ENCODE measurements at places on chromosomes 1 and 21. TPM values are rescaled to one million over a fixed set of nuclear protein-coding genes. Genes with fewer than 3 reads are reported as not detected.

DNA sequence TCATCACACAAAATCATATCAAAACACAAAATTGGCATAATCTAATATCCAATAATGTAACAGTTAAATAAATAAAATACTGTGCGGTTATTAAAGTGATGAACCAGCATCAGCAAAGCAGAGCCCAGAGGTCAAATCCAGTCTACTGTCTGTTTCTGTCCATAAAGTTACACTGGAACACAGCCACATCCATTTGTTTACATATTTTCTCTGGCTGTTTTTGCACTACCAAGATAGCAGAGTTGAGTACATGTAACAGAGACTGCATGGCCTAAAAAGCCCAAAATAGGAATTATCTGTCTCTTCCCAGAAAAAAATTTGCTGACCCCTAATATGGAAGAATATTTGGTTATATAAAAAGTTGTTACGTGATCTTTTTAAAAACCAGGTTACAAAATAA, 242.2 kb upstream of the DMRTA2 start:
- H3K4me3 ChIP-seq = no peak overlapping the region
- no peaks in the 10 kb centered on the region for H3K36me3 ChIP-seq
- peaks cover 12% of the 10 kb centered on the region for H3K4me1 ChIP-seq
- no peaks in the 10 kb centered on the region for H3K27me3 ChIP-seq
- peak; percentile 8 for DNase-seq

- no peaks in the 10 kb centered on the region for H3K27me3 ChIP-seq
- peak overlapping the region; percentile 88 for H3K27ac ChIP-seq
- no peaks in the 10 kb centered on the region for H3K36me3 ChIP-seq
- H3K4me3 ChIP-seq = peak overlapping the region; percentile 66
- H3K4me1 ChIP-seq = peaks cover 41% of the 10 kb centered on the region
- no peak for DNase-seq
These were observed 115.0 kb downstream of the RERE start for GRCh38 chr1:8702472-8702849.

SFN gene
- polyA plus RNA-seq = 7.3 TPM

- no peak for DNase-seq
- H3K4me1 ChIP-seq = no peaks in the 10 kb centered on the region
- no peak overlapping the region for H3K4me3 ChIP-seq
- H3K27me3 ChIP-seq = no peaks in the 10 kb centered on the region
- H3K27ac ChIP-seq = no peak overlapping the region
- no peaks in the 10 kb centered on the region for H3K36me3 ChIP-seq
These were observed 310.2 kb downstream of the FAM72C start for GRCh38 chr1:143661418-143662101.

DNA sequence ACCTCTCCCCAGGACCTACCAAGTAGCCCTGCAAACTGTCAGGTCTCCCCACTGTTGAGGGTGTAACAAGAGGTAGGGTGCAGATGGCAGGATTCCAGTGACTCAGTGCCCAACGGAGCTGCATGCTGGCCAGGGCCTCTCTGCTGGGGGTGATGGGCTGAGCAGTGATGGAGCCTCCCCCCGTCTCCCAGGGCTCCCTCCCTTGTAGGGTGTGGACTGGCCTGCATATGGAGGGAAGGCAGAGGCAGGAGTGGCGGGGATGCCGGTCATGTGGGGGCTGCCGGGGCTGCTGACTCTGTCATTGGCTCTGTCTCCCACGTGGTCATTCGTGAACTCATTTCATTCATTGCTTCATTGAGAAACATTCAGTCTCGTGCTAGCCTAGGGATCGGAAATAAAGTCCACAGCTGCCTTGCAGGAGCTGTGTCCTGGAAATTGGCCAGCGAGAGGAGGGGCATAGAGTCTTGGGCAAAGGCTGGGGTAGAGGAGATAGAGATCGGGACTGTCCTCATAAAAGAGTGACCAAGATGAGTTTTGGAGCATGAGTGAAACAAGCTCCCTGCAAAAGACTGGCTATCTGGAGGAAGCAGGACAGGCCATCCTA, 22.9 kb upstream of the DISP3 start:
- no peak for DNase-seq
- H3K27me3 ChIP-seq = peaks cover 5% of the 10 kb centered on the region
- H3K4me1 ChIP-seq = no peaks in the 10 kb centered on the region
- no peak overlapping the region for H3K4me3 ChIP-seq
